MM.1S (cell line): ENCODE measurements at places on chromosomes 12 and 14.

DNA sequence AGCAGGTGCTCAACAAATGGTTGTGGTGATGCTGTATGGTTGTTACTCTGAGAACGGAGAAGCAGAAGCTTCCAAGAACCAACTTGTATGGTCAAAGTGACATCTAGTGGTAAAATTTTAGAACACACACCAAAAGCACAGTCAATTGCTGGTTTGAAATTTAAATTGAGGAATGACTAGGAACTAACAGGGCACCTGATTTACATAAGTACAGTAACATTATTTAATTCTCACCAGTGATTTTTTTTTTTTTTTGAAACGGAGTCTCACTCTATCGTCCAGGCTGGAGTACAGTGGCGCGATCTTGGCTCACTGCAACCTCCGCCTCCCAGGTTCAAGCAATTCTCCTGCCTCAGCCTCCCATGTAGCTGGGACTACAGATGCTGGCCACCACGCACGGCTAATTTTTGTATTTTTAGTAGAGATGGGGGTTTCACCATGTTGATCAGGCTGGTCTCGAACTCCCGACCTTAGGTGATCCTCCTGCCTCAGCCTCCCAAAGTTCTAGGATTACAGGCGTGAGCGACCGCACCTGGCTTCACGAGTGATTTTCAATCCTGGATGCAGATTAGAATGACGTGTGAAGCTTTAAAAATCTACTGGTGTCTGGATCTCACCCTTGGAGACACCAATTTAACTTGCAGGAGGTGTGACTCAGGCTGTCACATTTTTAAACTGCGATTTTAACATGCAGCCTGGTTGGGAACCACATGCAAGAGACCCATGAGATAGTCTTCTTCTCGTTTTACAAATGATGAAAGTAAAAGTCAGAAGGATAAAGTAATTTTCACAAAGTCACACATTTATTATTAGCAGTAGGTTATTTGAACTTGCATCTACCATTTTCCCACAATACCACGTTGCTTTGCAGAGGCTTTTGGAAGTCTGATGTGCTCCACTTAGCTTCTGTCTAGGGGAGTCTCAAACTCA is 14.1 kb upstream of the NUMB start:
- DNase-seq, result peak; percentile 51

- DNase-seq, result no peak
These were observed 84.2 kb upstream of the BMP4 start for GRCh38 chr14:54040846-54041245.

DNA sequence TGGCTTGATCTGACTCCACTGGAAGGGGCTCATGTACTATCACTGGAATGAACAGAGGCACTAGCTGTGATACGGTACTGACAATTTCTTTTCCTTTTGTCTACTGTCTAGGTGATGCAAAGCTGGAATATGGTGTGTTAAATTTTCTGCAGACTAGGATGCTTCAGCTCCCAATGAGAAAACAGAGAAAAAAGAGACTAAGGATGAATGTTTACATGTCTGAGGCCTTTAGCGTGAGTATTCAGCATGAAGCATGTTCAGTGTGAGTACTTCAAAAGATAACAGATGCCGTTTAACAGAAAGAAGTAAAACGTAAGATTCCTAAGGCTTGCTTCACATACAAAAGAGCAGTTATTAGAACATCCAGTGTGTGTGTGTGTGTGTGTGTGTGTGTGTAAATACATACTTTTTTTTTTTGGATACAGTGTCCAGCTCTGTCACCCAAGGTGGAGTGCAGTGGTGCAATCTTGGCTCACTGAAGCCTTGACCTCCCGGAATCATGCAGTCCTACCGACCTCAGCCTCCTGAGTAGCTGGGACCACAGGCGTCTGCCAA is 92.3 kb upstream of the FERMT2 start:
- no peak for DNase-seq

GRCh38 chr12:31238764-31239387 is 87.1 kb downstream of the SINHCAF start:
- DNase-seq, result peak; percentile 84

DNA sequence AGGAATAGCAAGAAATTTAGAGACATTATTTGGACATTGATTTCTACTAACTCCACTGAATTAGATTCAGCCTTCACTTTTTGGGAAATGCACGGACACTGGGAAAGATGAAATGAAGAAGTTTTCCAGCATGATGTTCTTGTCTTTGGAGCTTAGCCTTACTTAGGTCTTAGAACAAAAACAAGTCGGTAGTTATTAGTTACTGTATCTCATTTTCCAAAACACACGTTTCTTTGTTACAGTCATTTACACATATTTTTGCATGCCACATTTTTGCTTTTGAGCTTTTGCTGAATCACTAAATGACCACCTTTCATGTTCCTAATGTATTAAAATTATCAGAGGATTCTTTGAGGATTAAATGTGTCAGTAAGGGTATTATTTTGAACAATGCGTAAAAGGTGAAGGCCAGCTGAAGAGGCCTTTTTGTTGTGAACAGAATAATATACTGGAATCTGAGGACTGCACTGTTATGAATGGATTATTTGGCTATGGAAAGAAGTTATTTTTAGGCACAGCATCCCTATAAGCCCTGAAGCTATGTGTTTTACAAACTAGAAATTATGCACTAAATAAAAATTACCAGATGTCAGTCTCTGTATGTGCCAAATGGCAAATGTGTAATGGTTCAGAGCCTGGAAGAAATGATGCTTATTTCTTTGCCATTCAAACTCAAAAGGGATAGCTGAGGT is 138.2 kb downstream of the SRGAP1 start:
- no peak for DNase-seq

GRCh38 chr14:76958980-76959710 is 69.4 kb downstream of the IRF2BPL start:
- DNase-seq, result no peak
